ENCODE measurements at places on chromosomes 3 and 15.

DNA sequence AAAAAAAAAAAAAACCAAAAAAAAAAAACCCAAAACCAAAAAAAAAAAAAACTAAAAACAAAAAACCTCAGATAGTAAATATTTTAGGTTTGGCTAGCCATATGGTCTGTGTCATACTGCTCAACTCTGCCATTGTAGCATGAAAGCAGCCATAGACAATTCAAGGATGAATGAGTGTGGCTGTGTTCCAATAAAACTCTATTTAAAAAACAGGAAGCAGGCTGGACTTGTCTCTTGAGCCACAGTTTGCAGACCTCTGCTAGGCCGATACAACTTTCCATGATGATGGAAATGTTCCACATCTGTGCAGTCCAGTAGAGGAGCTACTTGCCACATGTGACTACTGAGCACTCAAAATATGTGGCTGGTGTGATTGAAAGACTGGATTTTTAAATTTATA lies 11.1 kb downstream of the EFCAB12 start:
- DNase-seq: no peak

GRCh38 chr3:25781145-25781757 lies 2.0 kb downstream of the NGLY1 start:
- DNase-seq: no peak

DNA sequence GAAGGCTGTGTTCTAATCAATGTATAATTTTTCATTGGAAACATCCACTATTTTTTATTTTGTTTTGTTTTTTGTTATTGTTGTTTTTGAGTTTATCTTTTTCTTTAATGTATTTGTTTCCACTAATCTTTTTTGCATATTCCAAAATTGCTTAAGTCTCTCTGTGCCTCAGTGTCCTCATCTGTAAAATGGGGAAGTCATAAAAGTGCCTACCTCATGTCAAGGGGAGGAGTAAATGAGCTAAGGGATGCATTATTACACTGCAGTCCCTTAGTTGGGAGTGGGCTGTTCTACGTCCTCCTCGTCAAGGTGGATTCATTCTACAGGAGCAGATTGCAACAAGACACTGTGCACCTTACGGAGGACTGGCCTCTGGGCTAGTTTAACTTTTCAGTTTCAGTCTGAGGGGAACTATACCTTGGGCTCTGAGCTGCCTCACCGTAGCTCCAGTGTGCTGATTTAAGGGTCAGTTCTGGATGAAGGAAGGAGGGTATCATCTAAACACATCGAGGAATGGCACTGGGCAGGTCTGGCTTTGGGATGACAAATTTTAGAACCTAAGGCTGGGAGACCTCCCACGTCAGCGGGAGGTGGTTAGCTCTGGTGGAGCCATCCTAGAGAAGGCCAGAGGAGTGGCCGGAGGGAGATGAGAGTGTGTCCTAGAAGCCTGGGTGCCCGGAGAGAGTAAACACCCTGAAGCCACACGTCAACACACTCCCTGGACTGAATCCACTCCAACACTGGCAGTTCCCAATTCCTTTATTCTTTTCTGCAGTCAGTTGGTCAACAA lies 5.1 kb upstream of the SRP14 start:
- DNase-seq: no peak

DNA sequence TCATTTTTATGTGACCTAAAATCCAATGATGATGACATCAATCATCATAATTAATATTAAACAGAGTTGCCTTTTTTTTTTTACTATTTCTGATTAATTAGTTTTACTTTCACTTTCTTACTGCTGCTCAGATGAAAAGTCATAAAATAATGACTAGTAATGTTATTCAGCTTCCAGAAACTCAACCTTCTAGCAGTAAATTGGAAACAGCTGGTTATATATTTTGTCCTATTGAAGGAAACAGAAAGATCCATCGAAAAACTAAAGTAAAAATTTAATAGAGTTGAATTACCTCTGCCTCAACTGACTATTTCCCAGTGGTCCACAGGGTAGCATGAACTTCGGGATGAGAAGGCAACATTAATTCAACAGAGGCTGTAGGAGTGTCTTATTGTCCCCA lies 107.1 kb upstream of the PTX3 start:
- DNase-seq: no peak

GRCh38 chr15:40050788-40051470 lies 11.9 kb upstream of the SRP14 start:
- DNase-seq: peak; percentile 69

DNA sequence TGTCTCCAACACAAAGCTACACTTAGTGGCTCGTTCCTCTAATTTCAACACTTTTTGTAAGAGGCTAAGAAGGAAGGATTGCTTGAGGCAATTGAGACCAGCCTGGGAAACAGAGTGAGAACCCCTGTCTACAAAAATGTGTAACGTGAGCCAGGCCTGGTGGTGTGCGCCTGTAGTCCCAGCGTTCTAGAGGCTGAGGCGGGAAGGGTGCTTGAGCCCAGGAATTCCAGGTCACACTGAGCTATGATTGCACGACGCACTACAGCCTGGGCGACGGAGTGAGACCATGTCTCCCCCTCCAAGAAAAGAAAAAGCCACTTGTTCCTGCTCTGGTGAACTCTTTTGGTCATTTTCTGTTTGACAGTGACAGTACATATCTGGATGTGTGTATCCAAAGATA lies 127.9 kb downstream of the GABRB3 start:
- DNase-seq: no peak

- no peak for DNase-seq
Observed at GRCh38 chr3:66744986-66745385, 244.2 kb upstream of the LRIG1 start.

GRCh38 chr15:73751511-73751898 lies 1.6 kb downstream of the INSYN1 start:
- no peak for DNase-seq

- DNase-seq: no peak
Observed at GRCh38 chr15:93587059-93587521, 498.1 kb upstream of the RGMA start.

DNA sequence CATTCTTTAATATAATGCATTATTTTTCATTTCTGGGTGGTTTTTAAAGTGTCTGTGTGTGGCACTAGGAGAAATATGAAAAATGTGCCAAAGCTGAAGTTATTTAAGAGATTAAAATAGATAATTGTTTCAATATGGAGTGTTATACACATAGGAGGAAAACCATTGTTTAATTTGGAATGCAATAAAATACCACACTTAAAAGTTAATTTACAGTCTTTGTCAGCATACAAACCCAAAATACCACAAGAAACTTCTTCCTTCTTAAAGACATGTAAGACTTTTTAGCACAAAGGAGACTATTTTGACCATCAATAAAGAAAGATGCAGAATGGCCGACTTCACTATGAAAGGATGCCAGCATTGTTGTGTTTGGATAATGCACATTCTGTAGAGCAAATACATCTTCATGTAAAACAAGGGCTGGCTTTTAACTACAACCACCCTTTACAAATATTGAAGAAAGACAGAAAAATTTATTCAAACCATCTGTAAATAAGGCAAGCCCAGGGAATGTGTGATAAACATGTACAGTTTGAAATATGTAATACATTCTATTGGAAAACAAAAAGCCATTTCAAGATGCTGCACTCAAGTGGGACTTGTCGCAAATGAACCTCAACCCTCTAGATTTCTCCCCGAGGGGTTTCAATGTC lies 1146.6 kb downstream of the ROBO1 start:
- DNase-seq: no peak

All from RWPE2 (cell line).